ENCODE measurements at places on chromosomes 16 and 17. TPM values are rescaled to one million over a fixed set of nuclear protein-coding genes. Genes with fewer than 3 reads are reported as not detected.

Gene JUP
- total RNA-seq, result 357 TPM

Gene NTN1
- under 0.01 TPM for total RNA-seq

Gene MYO1C
- total RNA-seq, result 85.1 TPM

Gene HLF
- 0.14 TPM for total RNA-seq

Gene CLEC3A
- not detected for total RNA-seq

Gene IL21R
- not detected for total RNA-seq

Gene ITGAD
- not detected for total RNA-seq

Gene NRN1L
- total RNA-seq, result 0.21 TPM

Gene CARD14
- 10.9 TPM for total RNA-seq

Gene HSD17B2
- 45.8 TPM for total RNA-seq

Gene GALR2
- not detected for total RNA-seq

Gene SHISA9
- under 0.01 TPM for total RNA-seq

Gene ZPBP2
- not detected for total RNA-seq

Gene SSTR5
- total RNA-seq, result not detected

Gene SEZ6L2
- 4.8 TPM for total RNA-seq

Gene GINS2
- total RNA-seq, result 0.71 TPM

Gene CTRL
- total RNA-seq, result 0.21 TPM

Gene KRTAP2-1
- total RNA-seq, result not detected

Gene MT1G
- 0.68 TPM for total RNA-seq

Gene NKD1
- total RNA-seq, result under 0.01 TPM

Gene SOX8
- under 0.01 TPM for total RNA-seq

Gene APOH
- total RNA-seq, result not detected

Gene ST6GALNAC1
- 9.3 TPM for total RNA-seq

Gene ZNF469
- under 0.01 TPM for total RNA-seq

Gene TSPOAP1
- 0.93 TPM for total RNA-seq

Gene TMEM238L
- total RNA-seq, result not detected

Gene IFI35
- 1.4 TPM for total RNA-seq

Gene KRT39
- not detected for total RNA-seq

Gene SGCA
- total RNA-seq, result 0.28 TPM

Gene OTOA
- under 0.01 TPM for total RNA-seq

Gene GRAP
- total RNA-seq, result 0.14 TPM

Gene MYH11
- total RNA-seq, result 0.07 TPM

Gene RNF222
- total RNA-seq, result 1.4 TPM

Gene SPG7
- total RNA-seq, result 44.1 TPM

Gene ASPA
- not detected for total RNA-seq

Gene TEX14
- not detected for total RNA-seq

Gene ALOX15B
- 20.8 TPM for total RNA-seq

Gene RHBDF1
- total RNA-seq, result 30.7 TPM

Gene KCNH6
- total RNA-seq, result not detected

Gene RMI2
- total RNA-seq, result 2.5 TPM

Gene PKMYT1
- 0.50 TPM for total RNA-seq

Gene CDH8
- total RNA-seq, result 0.21 TPM

Data from nasal cavity respiratory epithelium epithelial cell of viscerocranial mucosa (primary cell).